ENCODE measurements at places on chromosomes 11 and 22.
A peak's percentile ranks its signal among the peaks of the same experiment; 100 is the strongest.

DNA sequence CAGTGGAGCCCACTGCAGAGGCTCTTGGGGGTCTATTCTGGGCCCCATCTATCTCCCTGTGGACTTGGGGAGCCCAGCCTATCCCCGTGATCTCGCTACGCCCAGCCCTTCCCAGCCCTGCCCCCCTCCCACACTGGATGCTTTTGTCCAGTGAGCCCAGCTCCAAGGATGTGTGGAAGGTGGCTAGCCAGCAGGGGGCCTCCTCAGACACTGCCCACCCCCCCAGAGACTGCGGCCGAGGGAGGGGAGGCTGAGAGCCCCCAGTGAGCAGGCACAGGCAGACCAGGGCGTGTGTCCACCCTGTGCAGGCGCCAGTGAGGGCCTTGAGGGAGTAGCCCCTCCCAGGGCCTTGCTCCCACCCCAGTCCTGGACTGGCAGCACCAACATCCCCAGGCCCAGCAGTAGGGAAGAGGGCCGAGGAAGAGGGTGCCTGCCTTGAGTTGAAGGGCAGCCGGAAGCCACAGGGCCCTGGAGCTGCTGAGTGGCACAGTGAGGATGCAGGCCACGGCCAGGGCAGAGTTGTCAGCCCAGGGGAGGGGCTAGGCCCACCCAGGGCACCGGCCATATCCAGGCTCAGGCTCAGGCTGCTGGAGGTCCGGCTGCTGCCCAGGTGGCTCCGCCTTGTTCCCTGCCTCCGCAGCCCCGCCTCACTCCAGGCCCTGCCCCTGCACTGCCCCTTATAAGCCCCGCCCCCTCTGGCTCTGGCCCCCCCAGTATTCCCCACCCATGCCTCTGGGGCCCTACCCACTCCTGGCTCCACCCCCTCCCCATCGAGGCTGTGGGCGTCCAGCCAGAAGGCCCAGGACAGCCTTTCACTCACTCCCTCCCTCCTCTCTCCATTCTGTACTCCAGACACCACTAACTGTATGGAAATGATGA is 28.0 kb downstream of the MOB2 start:
- DNase-seq = peak; percentile 16

GRCh38 chr11:65891219-65892136 is 1.0 kb downstream of the CCDC85B start:
- no peak for DNase-seq

DNA sequence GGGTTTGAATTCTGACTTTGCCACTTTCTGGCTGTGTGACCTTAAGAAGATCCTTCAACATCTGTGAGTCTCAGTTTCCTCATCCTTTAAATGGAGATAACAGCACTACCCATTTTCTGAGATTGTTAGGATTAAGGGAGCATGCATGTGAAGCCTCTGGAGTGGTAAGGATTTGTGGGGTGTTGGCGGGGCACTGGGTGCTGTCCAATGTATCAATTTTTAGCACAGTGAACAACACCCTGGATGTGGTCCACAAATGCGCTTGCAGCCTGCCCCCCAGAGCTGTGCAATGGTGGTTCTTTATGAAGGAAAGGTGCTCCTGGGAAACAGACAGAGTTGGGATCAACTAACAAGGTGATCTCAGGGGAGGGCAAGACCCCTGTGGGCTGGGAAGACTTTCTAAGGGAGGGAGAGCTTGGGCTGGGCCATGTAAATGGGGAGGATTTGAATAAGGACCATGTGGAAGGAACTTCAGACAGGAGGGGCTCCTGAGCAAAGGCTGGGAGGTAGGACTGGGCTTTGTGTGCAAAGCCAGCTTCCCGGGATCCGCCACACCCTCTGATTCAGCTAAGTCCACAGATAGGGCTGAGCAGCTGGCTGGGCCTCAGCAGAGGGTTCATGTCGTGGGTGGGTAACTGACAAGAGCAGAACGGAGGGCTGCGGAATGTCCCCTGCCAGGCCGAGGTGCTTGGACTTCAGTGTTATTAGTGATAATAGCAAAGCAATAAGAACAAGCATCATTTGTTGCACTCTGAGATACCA is 22.7 kb upstream of the RASD2 start:
- DNase-seq = peak; percentile 67

DNA sequence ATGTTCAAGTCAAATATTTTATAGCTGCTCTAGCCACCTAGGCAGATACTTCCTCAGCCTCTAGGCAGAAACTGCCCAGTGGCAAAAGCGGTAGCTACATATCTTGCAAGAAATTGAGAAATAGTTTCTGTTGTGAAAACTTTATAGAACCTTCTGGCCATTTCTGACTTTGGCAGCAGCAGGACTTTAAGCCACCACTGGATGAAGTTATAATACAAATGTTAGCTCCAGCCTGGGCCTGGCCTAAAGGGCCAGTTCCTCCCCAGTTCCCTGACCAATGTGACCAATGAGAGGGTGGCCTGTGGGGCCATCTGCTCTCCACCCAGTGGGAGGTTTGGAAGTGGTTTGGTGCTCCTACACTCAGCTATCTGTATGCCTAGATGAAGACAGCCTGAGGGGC is 254.0 kb upstream of the NARS2 start:
- no peak for DNase-seq

DNA sequence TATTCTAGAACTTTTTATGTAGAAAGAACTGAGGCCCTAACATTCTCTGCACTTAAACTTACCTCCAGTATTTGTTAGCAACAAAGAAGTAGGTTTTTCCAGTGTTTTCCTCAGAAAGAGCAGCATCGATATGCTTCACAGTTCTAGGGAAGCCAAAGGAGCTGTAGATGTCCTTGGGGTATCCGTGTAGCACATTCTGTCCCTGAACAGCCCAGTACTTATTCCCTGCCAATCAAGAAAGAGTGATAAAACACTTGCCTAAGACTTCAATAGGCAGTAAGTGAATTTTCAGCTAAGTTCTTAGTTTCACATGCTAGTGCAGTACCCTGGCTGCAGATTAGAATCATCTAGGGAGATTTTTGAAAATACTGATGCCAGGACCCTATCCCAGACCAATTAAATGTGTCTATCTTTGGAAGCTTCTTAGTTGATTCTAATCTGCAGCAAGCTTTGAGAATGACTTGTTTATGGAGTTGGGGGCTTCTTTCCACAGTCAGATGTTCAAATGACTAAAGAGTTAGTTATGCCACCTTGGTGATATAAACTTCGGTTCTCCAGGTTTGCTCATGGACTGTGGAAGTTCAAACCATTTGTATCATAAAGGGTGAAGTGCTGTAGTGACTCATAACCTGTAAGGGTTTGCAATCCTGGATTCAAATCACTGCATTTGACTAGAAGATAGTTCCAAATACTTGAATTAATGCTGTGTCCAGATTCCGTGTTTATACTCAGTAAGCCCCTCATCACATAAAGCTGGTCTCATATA is 6.5 kb downstream of the MMP1 start:
- peak; percentile 65 for DNase-seq

GRCh38 chr11:3622521-3622920 is 19.3 kb downstream of the ART5 start:
- DNase-seq = no peak

DNA sequence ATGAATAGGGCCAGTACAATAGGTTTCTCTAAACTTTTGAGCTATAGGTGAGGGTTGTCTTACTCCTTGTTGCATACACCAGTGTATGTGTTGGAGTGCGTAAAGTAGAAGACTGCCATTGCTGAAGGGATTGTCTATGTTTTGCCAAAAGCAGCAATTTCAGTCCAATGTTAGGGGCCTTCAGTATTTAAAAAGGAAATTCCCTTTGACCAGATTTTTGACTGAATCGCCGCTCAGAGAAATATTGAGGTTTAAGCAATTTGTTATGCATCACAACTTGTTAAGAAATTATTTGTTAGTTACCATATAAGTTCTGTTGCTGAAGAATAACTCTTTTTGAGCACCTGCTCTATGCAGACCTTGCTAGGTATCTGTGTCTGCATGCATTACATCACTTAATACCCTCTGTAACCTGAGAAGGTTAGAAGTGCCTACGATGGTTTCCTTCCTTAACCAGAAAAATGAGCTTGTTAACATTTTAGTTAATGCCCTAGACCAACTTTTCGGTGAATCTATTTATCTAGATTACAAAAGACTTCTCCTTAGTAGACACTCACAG is 33.9 kb downstream of the MMP20 start:
- no peak for DNase-seq

Measured in bronchial epithelial cell (primary cell).